GM23248 (cell line): ENCODE measurements at places on chromosomes 1 and 21. TPM values are rescaled to one million over a fixed set of nuclear protein-coding genes. Genes with fewer than 3 reads are reported as not detected.

GRCh38 chr1:100290291-100290690, 24.3 kb downstream of the RTCA start:
- H3K4me1 ChIP-seq: no peaks in the 10 kb centered on the region
- peaks cover 58% of the 10 kb centered on the region for H3K36me3 ChIP-seq
- no peak for DNase-seq
- no peaks in the 10 kb centered on the region for H3K27me3 ChIP-seq
- H3K4me3 ChIP-seq: no peak overlapping the region
- H3K27ac ChIP-seq: no peak overlapping the region

DNA sequence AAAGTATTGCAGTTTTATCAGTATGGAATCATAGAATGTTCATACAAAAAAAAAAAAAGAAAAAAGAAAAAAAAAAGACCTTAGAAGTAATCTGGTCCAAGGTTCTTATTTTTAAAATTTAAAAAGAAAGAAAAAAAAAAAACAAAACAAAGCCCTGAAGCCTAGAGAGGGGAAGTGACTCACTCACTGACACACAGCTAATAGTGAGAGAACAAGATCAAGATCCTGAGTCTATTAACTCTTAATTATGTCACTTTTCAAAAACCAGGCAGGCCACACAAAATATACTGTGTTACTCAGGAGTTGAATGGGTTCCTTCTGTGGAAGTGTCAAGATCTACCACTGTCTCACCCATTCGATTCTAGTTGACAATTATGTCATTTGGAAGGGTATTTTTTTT, 433.9 kb upstream of the DAB1 start:
- no peaks in the 10 kb centered on the region for H3K27me3 ChIP-seq
- H3K4me3 ChIP-seq: no peak overlapping the region
- no peak overlapping the region for H3K27ac ChIP-seq
- H3K4me1 ChIP-seq: no peaks in the 10 kb centered on the region
- no peaks in the 10 kb centered on the region for H3K36me3 ChIP-seq

DNA sequence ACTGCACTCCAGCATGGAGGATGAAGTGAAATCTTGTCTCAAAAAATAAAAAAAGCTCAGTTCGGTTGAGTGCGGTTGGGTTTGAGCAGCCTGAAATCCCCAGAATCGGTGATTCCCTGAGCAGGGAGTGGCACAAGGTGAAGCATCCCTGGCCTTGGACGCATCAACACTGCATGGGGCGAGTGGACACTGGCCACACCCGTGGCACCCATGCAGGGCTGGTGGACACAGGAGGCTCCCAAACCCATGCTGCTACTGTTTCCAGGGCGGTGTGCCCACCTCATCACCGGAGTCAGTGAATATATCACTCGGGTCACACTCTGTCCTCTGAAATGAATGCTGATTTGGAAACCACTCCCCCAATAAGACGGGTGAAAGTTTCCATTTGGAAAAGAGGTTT, 53.4 kb upstream of the ACTRT2 start:
- H3K27ac ChIP-seq: no peak overlapping the region
- H3K27me3 ChIP-seq: no peaks in the 10 kb centered on the region
- no peak overlapping the region for H3K4me3 ChIP-seq
- no peaks in the 10 kb centered on the region for H3K4me1 ChIP-seq

DNA sequence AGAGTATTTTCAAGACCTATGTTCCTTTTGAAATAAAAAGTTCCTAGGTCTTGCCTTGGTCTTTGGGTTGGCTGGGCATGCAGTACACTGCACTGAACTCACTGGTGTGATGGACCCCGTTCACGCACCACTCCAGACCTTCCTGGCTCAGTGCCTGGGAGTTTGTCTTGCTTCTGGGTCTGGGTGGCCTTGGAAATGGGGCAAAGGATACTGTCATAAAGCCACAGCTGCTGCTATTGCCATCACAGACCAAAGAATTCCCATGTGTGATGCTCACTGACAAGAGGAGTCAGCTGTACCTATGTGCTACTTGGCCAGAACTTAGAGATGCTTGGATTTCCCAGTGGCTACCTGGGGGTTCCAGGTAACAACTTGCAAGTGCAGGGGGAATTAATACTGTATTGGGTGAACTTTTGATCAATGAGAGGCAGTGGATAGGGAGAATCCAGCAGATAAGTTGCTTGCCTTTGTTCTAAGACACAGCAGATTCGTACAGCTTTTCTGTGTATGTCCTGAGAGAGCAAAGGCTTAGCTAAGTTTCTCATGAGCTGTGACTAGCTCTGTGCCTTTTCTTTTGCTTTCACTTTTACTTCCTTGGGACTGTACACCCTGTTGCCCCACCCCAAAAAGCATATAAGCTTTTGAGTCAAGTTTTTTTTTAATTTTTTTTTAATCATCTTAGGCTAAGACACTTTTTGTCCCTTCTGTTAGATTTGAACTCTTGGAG, 115.3 kb downstream of the RUNX1 start:
- no peaks in the 10 kb centered on the region for H3K27me3 ChIP-seq
- no peak for DNase-seq
- peaks cover 42% of the 10 kb centered on the region for H3K4me1 ChIP-seq
- H3K4me3 ChIP-seq: no peak overlapping the region

DNA sequence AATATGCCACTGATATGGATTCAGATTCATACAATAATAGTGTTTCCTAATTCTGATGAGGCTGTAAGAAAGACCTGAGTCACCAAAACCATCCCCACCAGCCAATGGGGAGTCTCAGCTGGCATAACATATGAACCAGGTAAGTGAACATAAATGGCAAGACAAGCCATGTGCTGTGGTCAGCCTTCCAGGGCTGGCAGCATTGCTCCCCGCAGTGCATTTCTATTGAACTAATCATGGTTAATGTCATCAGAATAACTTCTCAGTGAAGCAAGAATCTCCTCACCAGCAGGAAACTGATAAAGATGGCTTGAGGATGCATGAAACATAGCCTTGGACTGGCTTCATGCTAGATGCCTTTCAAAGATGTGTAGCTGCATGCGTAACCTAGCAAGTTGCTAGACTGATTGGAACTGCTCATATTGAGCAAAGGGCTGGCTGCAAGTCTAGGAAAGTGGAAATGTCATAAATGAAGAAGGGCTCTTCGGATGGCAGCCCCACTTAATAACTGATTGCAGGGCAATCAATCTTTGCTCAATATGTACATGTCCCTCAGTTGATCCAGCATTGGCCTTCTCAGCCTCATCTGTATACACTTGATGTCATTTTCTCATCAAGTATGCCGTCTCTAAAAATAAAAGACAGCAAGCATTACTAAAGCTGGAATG, 88.0 kb downstream of the NTNG1 start:
- peak; percentile 70 for DNase-seq
- no peaks in the 10 kb centered on the region for H3K36me3 ChIP-seq
- no peak overlapping the region for H3K4me3 ChIP-seq
- no peak overlapping the region for H3K27ac ChIP-seq
- 0 out of 2 replicates have a peak, but pooled peaks cover 9% of the 10 kb centered on the region for H3K4me1 ChIP-seq

DNA sequence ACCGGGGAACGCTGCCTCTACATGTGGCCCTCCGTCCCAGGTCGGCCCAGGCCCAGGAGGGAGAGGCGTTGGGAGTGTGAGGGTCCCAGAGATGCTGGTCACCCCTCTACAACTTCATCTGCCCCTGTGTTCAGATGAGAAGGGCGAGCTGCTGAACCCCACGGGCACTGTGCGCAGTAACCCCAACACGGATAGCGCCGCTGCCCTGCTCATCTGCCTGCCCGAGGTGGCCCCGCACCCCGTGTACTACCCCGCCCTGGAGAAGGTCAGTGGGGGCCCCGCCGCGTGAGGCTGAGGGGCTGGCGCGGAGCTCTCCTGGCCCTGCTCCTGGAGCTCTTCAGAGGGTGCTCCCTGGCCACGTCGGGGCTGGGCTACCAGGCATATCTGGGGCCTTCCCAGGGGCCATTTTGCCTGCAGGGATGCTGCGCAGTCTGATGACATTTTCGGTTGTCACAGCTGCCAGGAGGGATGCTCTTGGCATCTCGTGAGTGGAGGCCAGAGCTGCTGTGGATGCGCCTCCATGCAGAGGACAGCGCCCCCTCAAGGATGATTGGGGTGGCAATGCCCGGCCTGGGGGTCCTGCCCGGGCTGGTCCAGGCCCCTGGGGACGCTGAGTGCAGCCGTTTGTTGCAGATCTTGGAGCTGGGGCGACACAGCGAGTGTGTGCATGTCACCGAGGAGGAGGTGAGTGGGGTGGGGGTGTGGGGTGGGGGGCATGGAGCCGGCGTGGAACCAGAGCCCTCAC, 68.6 kb downstream of the PIK3CD start:
- H3K4me1 ChIP-seq: peaks cover 9% of the 10 kb centered on the region
- peaks cover 12% of the 10 kb centered on the region; the same call in 1 of the 2 replicates for H3K36me3 ChIP-seq
- H3K27me3 ChIP-seq: no peaks in the 10 kb centered on the region
- no peak overlapping the region for H3K4me3 ChIP-seq
- no peak for DNase-seq

DNA sequence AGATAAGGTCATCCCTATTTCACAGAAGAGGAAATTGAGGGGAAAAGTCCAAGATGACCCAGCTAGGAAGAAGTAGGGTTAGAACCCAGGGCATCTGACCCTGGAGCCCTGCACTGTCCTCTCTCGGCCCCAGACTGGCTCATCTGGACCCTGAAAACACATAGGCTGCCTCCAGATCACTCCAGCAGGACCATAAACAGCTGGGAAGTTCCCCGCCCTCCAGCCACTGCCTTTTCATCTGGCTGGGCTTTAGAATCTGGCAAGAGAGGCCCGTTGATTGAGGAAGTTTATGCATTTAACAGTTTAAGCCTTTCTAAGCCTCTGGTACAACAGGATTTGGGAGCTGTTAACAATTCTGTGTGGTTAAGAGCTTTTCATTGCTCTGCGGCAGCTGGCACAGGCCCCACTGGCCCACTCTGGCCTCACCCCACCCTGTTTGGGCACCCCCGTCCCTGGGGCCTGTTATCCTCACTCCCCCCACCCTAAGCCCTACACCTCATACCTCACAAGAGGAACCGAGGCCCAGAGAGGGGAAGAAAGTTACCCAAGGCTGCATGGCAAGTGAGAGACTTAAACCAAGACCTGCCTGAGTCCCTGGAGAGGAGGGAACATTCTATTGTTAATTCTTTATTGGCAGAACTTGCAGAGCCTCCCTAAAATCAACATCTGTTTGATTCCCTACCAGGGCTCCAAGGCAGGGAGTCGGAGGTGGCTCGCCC, 84.2 kb downstream of the EPHB2 start:
- no peak overlapping the region for H3K4me3 ChIP-seq
- H3K27ac ChIP-seq: no peak overlapping the region
- no peaks in the 10 kb centered on the region for H3K36me3 ChIP-seq
- no peak for DNase-seq
- H3K27me3 ChIP-seq: no peaks in the 10 kb centered on the region; the same call in 1 of the 2 replicates

DNA sequence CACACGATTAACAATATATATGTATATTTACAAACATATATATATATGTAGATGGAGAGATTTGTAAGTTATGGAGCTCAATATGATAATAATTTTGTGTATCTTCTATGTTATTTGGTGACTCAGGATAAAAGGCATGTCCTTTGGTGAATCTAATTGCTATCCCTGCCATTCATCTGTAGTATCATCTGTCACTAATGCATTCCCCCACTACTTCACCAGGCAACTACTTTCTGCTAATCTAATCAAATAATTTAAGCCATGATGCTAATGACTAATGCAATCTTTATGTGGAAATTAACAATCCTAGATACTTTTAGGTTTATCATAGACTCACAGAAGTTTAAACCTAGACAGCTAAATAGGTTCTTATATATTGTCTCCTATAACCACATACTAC, 1074.5 kb downstream of the PLA2G4A start:
- DNase-seq: no peak
- H3K27me3 ChIP-seq: no peaks in the 10 kb centered on the region
- H3K4me1 ChIP-seq: no peaks in the 10 kb centered on the region
- H3K4me3 ChIP-seq: no peak overlapping the region
- no peaks in the 10 kb centered on the region for H3K36me3 ChIP-seq

DNA sequence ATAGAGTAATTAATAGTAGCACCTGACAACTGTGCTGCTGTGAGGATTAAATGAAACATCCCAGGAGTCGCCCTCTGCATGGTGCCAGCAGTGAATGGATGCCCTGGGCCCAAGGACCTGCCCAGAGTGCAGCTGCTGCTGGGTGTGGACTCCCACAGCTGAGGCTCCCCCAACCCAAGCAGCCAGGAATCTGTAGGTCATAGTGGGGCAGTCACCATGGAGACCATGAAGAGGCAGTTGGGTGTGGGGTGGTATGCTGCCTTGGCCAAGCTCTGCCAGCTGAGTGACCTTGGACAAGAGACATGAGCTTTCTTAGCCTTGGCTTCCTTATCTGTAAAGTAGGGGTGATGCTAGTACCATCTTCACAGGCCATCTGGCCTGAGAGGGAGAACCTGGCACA, 9.4 kb downstream of the OLIG2 start:
- H3K27ac ChIP-seq: no peak overlapping the region
- no peak overlapping the region for H3K4me3 ChIP-seq
- no peaks in the 10 kb centered on the region for H3K36me3 ChIP-seq

Gene NBPF3
- total RNA-seq: 14.1 and 18.5 TPM in 2 replicates

Gene ATP6V1G3
- not detected in 2 replicates for total RNA-seq

Gene EBNA1BP2
- total RNA-seq: 113 and 120 TPM in 2 replicates

Gene OR2T29
- not detected in 2 replicates for total RNA-seq
